ENCODE measurements at places on chromosomes 12 and 14.
A peak's percentile ranks its signal among the peaks of the same experiment; 100 is the strongest.

GRCh38 chr12:119082496-119082895 is 96.2 kb upstream of the HSPB8 start:
- DNase-seq: peak; percentile 55

GRCh38 chr12:119565404-119565803 is 28.2 kb upstream of the TMEM233 start:
- DNase-seq: peak; percentile 33

DNA sequence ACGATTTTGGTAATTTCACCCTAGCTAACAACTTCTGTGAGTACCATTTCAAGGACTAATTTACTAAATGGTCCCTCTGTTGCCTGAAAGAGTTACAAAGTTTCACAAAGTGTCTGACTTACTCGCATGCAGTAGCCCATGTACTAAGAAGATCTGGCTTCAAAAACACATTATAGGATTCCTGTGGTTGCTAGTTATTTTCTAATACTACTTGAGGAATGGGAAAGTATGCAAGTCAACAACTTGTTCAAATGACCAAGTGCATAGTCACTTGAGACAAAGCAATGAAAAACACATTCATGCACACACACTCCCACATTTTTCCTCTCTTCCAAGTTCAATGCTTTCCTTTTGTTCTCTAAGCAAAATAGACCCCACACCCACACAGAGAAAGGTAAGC is 219.7 kb upstream of the TMPO start:
- no peak for DNase-seq

DNA sequence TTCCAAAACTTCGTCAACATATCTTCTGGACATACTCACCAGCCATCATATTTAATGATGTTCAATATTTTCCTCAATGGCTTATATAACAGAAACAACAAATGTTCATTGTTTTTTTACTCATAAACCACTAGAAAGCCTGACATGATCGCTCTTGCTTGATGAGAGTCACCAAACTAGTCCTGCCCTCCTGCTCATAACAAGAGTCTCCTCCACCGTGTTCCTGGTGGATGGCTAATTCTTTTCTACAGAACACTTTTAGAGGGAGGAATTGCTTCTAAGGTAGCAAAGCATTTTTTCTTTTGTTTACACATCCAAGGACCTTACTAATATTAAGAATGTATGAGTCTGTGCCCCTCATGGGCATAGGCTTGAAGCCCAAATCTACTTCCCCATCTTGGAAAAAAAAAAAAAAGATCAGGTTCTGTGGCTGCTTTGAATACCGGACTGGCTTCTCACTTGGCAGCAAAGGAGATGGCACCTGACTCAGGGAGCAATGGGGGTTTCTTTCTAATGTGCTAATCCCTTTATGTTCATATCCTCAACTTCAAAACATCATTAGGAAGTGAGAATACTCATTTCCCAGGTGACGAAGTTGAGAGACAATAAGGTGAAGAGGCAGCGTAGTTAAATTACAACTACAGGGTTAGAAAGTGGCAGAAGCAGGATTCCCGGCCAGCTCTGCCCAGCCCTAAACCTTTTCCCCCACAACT is 188.8 kb downstream of the EPS8 start:
- DNase-seq: no peak

GRCh38 chr12:67843257-67843656 is 146.0 kb upstream of the IFNG-AS1 start:
- DNase-seq: no peak

DNA sequence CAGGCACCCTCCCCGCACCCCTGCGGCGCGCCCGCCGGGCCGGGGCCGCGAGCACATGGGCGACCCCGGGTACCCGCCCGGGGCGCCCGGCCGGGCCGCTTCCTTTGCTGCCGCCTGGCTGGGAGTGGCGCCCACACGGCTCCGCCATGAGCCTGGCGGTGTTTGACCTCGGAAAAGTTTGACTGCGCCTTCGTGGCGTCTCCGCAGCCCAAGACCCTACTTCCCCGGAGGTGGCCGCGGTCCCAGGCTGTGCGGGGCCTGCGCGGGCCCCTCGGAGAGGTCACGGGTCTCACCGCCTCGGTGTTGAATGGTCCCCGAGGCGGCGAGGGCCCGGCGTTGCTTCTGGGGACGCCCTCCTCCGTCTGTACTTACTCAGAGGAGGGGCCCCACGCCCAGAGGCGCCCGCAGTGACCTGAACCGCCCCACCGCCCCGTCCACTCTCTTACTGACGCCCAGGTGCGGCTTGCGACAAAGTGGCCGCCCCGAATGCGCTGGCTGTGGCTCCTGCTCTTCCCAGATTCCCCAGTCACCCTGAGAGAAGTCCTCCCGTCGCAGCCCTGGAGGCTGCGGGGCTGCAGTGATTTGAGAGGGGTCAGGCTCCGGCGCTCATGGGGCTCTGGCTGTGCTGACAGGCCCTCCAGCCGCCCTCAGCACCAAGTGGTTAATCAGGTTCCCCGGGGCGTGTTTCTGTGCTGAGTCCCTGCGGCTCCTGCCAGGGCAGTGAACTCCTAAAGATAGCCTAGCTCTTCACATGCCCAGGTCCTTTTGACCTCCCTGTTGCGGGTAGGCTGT is 5.8 kb downstream of the KMT5A start:
- DNase-seq: peak; percentile 74

GRCh38 chr14:105889666-105890473 is 363.5 kb downstream of the TMEM121 start:
- DNase-seq: no peak

DNA sequence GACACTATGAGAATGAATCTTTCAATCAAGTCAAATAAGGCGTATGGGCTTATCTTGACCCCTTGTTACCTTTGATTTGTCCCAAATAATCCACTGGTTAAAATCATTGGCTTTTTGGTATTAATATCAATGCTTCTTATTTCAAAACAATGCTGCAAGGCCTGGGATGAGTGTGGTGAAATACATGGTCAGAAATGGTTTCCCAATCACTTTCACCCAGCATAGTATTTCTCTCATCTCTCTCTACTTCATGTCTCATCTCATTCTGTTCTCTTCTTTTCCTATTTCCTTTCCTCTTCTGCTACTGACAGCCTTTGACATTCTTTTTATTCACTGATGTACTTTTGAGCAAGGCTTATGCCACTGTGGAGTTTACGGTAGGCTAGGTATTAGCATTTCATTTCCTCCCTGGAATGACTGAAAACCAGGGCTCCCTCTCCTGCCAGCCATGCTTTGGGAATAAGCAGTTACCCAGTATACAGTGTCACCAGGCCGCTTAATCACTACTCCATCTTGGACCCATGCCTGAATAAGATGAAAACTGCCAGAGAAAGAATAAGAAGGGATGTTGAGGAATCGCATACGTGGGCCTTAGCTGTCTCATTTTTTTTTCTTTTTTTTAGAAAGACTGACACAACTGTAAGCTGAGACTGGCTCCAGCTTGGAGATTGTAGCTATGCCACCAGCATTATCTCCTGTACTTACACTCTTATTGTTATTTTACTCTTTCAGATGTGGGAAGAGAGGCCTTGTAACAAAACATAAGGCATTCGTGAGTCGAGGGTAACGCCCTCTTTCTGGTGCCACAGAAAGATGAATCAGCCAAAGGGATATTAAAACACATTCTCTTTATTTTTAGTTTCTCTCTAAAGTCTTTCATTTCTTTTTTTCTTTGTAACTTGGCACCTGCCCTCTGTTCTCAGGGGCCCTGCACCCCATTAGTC is 53.5 kb downstream of the IGF1 start:
- DNase-seq: no peak

- DNase-seq: no peak
These were observed 57.7 kb upstream of the NPFF start for GRCh38 chr12:53564941-53565340.

DNA sequence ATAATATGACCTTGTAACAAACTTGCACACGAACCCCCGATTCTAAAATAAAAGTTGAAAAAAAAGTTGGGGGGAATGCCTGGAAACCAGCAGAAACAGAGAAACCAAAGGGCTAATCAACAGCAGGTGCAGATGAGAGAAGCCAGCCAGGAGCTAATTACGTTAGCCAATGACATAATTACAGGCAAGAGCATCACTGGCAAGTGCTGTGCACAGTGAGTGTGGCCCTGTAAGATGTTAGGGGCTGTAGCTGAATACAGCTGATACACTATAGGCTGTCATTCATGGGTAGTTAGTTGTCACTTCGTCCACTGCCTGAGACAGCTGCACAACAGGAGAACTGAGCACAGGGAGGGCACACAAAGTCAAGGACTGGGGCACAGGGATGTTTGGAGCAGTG is 7.3 kb upstream of the FGF23 start:
- no peak for DNase-seq

GRCh38 chr14:22561661-22562579 is 27.1 kb downstream of the DAD1 start:
- DNase-seq: no peak

DNA sequence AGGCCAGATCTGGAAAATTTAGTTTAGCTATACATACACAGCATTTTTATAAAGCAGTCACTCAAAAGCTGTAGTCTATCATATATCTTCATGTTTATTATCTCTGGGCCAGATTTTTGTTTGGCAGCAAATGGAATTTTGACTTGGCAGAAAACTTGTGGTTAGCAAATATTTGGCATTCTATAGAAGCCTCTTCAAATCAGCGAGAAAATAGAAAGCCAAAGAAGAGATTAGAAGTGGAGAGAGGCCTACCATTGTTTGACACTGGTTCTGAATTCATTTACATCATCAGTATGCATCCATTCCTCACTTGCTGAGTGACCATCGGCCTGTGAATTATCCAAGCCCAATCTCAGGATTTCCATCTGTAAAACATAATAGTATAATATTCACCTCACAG is 1077.6 kb downstream of the GALC start:
- no peak for DNase-seq

- DNase-seq: no peak
These were observed 32.9 kb upstream of the CHST11 start for GRCh38 chr12:104423809-104424208.

GRCh38 chr12:15123401-15123800 is 97.8 kb downstream of the RERG start:
- no peak for DNase-seq

- no peak for DNase-seq
These were observed 35.9 kb upstream of the TMTC2 start for GRCh38 chr12:82650627-82651337.

GRCh38 chr12:94832780-94833681 is 170.5 kb downstream of the NDUFA12 start:
- DNase-seq: peak; percentile 76

DNA sequence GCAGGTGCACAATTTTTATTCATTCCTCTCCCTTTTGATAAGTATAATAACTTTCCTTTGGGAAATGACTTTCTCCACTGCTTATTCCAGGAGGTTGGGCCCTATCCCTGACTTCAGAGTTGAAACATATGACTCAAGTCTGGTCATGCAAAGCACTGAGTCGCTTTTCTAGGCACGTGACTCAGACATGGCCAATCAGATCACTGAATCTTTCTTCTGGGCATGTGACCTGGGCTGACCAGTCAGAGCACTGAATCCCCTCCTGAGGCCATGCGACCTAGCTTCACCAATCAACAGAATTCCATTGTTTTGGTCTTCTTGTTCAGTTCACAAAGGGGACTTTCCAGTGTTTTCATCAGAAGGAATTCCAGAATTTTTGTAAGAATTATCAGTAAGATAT is 377.1 kb upstream of the KITLG start:
- no peak for DNase-seq

DNA sequence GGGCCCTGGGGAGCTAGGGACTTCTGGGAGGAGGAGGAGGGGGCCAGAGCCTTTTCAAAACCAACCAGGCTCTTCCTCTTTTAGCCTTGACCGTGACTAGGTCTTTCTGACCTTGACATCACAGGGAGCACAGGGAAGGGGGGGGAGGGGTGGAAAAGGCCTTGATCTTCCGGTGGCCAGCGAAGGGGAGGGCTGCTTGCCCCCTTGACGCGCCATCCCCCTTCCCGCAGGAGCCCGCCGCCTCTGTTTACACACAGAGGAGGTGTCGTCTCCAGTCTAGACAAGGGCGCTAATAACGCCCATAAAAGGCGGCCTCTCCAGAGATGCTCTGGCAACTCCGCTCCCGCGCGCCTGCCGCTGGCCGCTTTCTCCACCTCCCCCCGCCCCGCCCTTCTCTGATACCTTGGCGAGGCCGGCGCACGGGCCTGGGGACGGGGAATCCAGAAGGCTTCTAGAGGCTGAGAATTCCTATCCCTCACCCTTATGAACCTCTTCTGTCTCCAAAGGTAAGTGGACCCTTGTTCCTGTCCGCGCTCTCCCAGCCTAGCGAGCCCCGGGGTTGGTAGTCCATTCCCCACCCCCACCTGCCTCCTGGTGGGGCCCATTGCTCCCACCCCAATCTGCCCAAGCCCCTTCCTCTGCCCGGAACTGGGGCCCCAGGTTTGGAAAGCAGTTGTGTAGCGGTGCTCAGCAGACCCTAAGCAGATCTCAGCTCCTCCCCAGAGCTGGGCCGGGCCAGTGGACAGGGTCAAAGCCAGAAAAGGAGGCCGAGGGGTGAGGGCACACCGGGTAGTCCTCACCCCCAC is 4.9 kb upstream of the HOXC12 start:
- no peak for DNase-seq

DNA sequence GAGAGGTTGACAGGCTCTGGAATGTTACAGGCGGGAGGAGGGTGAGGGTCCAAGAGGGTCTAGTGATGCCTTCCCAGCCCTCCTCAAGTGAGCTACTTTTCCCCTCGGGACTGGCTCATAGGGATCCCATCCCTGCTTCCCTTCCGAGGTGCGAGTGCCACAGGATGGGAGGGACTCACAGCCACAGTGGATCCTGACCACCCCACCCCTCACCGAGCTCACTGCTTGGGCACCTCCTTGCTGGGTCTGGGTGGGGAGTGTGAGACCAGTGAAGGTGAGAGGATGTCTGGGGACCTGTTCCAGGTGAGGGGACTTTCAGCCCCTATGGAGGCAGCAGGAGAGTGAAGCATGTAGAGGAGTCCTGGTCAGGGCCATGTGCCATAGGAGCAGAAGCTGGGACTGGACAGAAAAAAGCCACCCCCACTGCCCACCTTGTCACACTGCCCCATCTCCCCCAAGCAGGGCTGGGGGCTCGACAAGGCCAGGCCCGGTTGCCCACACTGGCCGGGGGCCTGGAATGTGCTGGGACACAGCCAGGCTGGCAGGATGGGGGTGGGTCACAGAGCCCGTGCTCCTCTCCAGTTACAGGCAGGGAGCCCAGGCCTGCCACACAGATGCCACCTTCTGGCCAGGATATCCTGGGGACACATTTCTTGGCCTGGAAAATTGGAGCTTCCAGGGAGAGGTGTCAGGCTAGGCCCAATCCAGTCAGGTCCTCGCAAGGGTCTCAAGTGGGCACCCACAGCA is 1.7 kb upstream of the TNS2 start:
- no peak for DNase-seq

GRCh38 chr12:127896661-127897060 is 370.3 kb upstream of the TMEM132C start:
- DNase-seq: no peak

- no peak for DNase-seq
These were observed 101.2 kb downstream of the PEBP1 start for GRCh38 chr12:118237052-118237665.

GRCh38 chr12:114656906-114657596 is 26.9 kb downstream of the TBX3 start:
- DNase-seq: no peak

DNA sequence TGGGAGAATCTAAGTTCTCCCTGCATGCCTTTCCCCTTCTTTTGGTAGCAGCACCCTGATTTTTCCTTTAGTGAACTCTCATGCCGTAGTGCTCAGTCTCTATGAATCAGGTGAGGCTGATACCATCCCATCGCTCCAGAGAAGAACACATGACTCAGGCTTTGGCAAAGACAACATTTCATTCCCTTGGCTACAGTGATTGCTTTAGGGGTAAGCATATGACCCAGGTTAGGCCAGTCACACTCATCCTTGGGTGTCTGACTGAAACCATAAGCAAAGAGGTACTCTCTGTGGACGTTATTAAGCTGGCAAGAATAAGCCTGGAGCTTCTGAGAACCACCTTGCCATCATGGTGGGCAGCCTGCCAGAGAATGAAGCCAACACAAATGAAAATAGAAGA is 141.8 kb downstream of the MYRFL start:
- DNase-seq: no peak

GRCh38 chr14:50998612-50999011 is 54.3 kb upstream of the PYGL start:
- DNase-seq: no peak
